Activated CD4-positive, CD25-positive, alpha-beta regulatory T cell treated with anti-CD3 and anti-CD28 coated beads, Interleukin-2, amount 50 U/mL, for 72 hours (primary cell): ENCODE measurements at places on chromosomes 2 and 18.

DNA sequence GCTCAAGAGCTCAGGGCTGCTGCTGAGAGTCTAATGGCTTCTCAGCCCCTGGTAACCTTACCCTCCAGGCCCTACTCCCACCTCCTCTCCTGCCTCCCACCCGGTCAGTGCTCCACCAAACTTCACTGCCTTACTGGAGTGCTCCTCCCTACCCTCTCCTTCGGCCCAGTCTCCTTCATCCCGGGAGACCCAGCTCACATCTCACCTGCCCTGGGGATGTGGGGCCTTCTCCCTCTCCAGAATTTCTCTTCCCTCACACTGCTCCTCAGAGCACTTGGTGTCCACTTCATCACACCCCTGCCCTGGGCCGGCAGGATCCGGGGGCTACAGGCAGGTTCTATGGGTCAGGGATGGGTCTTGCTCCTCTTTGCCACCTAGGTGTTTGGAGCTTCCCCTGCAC, 21.6 kb downstream of the PTPN18 start:
- no peak for DNase-seq

- DNase-seq, result peak; percentile 45
These were observed 901 bp downstream of the WDFY1 start for GRCh38 chr2:223944166-223944702.

GRCh38 chr2:111659361-111660333, 224.3 kb downstream of the ANAPC1 start:
- no peak for DNase-seq

DNA sequence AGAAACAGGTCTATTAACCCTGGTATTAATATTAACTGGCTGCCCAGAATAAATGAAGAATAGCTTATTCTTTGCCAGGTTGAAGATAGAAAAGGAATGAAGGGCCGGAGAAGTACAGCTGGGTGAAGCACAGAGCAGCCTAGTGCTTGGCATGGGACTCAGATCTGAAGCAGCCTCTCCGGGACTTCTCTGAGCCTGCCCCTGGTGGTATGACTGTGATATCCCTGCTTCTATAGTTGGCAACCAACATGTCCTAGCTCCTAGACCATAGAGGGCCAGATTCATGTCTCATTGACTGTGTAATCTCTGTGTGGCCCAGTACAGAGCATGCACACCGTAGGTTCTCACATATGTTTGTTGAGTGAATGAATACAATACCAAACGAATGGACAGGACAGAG, 107.8 kb downstream of the MSH2 start:
- no peak for DNase-seq

GRCh38 chr2:168585700-168586099, 129.6 kb downstream of the CERS6 start:
- DNase-seq, result no peak

GRCh38 chr2:136628490-136628889, 136.9 kb upstream of the THSD7B start:
- no peak for DNase-seq

- no peak for DNase-seq
These were observed 8.2 kb downstream of the APCDD1 start for GRCh38 chr18:10462597-10462996.

DNA sequence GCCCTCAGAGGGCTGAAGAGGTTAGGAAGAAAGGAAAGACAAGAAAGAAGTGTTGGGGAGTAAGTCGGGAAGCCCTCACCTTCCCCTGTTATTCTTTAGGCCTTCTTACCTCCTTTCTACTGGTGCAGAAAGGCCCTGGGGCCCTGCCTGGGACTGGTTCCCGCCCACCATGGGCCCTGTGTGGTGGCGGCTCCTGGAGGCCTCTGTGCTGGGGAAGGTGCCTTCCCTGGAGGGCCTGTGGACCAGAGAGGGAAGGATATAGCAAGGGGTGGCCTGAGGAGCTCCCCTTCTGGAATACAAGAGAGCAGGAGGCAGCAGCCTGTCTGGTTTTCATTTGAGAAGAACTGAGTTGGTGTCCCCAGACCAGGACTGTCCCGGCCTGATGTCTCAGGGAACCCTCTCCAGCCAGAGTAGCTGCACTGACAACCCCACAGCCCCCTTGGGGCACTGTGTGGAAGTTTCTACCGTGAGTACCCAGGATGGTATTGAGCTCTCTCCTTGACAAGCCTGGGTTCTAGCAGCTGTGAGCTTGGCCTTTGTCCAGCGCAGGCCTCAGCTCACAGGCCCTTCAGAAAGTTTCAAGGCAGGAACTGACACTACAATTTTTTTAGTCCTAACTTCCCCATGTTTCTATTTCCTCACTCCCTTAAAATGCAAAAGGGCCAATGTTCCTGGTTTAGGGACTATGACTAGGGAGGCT, 47.1 kb downstream of the EFR3B start:
- DNase-seq, result no peak

GRCh38 chr2:12607971-12608370, 108.8 kb upstream of the TRIB2 start:
- DNase-seq, result no peak

- DNase-seq, result no peak
These were observed 95.8 kb downstream of the SPP2 start for GRCh38 chr2:234146087-234146826.

DNA sequence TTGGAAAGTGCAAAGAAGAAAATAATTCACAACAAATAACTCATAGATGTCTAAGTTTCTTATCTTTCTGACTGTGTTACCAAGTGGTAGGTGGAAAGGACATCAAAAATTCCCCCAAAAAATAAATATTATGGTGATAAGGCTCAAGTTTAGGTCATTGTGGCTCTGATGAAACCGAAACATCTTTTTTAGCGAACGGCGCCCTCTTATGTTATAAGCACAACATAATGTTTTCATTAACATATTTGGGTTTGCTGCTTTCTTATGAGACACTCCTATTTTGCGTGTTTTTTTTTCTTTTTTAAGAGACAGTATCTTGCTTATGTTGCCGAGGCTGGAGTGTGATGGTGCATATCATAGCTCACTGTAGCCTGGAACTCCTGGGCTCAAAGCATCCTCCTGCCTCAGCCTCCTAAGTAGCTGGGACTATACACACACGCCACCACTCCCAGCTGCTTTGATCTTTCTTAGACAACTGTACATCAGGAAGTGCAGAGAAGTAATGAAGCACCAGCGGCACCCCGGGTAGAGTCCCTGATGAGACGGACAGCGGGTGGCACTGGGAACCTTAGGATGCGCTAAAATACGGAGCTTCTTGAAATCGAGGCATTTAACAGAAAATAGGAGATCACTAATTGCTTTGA, 38.5 kb upstream of the SLC35G4 start:
- DNase-seq, result no peak

- no peak for DNase-seq
These were observed 73.3 kb upstream of the KLF7 start for GRCh38 chr2:207238831-207239701.

DNA sequence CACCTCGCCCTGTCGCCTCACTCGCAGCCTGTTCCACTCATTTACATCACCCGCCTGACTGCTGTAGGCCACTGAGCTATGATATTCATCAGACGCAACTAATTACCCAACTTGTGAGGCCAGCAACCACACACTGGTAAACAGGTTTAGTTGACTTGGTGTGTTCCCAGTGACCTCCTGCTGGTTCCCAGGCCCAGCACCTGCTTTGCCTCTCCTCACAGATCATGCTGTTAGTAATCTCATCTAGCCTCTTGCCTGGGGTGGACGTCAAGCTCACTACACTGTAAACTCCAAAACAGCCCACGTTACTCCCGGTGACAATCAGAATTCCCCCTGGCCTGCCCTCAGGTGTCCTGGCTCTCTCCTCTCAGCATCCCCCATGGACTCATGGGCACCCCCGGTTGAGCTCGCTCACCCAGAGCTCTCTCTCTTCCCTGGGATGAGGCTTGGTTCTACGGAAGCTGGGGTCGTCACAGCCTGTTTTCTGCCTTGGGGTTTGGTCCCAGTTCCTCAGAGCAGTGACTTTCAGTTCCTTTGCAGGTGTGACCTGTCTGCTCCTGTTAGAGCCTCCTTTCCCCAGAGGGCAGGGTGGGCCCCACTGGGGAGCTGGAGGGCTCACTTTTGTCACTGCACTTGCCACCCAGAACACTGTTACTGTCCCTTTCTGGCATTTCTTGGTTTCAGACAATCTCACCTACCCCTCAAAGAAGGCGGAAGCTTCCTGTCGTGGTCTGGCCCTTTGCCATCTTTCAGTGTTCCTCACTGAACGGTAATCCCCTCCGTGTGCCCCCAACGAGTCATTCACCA, 40.3 kb downstream of the INPP5D start:
- DNase-seq, result no peak
